ENCODE measurements at places on chromosomes 3 and 15.

DNA sequence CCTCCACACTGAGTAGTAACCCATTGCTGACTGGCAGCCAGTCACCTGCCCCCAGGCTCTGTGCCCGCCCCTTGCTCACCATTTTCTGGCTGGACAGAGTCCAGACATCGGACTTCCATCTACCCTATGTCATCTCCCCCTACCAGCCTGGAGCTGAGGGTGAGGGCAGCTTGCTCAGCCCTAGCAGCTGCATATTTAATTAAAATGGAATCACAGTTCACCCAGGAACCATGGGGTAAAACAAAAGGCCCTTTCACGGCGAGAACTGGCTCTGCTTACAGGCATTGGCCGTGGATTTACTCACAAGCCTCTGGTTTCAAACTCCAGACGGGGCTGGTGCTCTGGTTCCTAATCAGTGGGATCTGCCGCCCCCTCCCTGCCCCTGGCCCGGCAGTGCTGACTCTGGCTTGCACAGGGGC lies 94.9 kb upstream of the ATP2B2 start:
- DNase-seq = no peak

- no peak for DNase-seq
Observed at GRCh38 chr3:20857636-20858035, 671.6 kb upstream of the SGO1 start.

DNA sequence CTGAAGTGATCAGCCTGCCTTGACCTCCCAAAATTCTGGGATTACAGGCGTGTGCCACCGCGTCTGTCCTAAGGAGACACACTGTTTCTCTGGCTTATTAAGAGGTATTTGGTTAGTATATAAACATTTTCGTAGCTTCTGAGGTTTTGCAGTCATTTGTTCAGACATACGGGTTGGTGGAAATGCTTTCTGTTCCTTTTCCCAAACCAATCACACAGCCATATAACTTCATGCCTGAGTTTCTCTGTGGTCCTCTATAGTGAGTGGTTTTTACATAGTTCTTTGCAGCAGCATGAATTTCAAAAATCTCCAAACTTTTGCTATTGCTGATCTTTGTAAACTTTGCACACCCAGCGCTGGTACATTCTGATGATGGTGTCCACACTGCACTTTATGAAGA lies 100.5 kb downstream of the AKAP13 start:
- DNase-seq = no peak

DNA sequence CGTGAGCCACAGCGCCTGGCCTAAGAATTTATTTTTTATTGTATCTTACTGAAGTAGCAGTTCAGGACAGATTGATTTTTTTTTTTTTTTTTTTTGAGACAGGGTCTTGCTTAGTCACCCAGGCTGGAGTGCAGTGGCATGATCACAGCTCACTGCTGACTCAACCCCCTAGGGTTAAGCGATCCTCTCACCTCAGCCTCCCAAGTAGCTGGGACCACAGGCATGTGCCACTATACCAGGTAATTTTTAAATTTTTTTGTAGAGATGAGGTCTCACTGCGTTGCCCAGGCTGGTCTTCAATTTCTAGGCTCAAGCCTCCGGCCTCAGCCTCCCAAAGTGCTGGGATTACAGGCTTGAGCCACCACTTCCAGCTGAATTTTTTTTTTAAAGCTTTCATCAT lies 99.8 kb upstream of the HERC1 start:
- no peak for DNase-seq

GRCh38 chr3:157128771-157129681 lies 30.9 kb downstream of the CCNL1 start:
- DNase-seq = no peak

DNA sequence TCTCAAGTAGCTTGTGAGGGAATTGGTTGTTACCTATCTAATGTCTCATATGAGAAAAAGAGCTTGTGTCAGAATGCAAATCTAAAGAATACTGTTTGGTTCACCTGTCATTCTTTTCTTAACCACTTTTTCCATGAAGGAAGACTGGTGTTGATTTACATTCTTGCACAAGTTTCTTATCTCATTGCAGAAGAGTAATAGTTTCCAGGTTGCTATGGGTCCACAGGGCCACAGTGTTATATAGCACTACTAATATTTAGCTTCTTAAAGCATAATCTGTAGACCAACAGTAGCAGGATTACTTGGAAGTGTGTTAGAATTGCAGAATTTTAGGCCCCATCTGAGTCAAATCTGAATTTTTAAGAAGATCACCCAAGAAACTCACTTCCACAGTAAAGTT lies 697.5 kb downstream of the GBE1 start:
- DNase-seq = no peak

- no peak for DNase-seq
Observed at GRCh38 chr3:152050903-152051302, 177.5 kb downstream of the SUCNR1 start.

GRCh38 chr3:140420621-140421357 lies 257.1 kb upstream of the TRIM42 start:
- DNase-seq = no peak
